ENCODE measurements at places on chromosomes 3 and 15.

- no peak for DNase-seq
Measured at GRCh38 chr3:13610006-13610570, 61.2 kb downstream of the FBLN2 start.

GRCh38 chr3:129613367-129613740, 6.9 kb upstream of the PLXND1 start:
- DNase-seq: no peak

- DNase-seq: peak; percentile 98
Measured at GRCh38 chr3:185656321-185656840, 70.3 kb downstream of the SENP2 start.

DNA sequence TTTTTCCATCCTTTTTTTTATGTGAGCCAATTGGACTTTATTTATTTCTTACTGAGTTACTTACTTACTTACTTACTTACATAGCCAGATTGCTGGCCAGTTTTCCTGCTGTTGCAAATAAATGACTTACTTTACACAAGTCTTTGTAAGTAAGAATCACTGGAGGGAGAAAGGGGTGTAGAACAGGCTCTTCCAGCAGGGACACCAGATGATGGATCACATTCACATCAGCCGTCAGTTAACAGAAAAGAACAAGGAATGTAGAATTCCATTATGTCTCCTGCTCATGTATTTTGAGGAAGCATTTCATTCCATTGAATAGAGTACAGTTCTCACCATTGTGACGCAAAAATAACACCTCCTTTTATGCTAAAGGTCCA, 188.6 kb downstream of the FNDC3B start:
- no peak for DNase-seq

DNA sequence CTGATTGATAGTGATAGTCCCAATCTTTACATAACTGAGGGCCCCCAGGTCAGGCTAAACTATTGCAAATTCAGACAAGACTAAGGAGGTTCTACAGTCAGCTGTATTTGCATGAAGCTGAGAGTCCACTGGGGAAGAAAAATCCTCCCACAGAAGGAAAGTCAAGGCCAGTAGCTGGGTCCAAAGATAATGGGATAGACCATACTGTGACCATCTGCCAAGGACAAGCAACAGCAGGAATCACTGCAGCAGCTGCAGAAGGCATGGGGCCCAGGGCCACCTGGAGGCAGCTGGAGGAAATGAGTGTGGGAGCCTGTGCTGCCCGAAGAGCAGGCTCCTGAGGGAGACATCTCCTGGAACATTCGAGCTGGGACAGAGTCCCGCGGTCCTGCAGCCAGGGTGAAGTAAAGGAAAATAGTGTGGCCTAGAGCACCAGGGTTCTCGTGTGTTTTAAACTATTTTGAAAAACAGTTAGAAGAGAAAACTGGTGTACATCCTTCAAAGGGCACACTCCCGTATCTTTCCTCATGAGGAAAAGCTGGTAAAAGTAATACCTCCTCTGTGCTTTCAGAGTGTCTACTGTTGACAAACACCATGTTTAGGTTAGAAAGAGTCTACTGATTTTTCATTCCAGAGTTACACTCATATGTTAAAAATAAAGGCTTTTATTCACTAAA, 13.2 kb upstream of the TMEM212 start:
- DNase-seq: peak; percentile 79

DNA sequence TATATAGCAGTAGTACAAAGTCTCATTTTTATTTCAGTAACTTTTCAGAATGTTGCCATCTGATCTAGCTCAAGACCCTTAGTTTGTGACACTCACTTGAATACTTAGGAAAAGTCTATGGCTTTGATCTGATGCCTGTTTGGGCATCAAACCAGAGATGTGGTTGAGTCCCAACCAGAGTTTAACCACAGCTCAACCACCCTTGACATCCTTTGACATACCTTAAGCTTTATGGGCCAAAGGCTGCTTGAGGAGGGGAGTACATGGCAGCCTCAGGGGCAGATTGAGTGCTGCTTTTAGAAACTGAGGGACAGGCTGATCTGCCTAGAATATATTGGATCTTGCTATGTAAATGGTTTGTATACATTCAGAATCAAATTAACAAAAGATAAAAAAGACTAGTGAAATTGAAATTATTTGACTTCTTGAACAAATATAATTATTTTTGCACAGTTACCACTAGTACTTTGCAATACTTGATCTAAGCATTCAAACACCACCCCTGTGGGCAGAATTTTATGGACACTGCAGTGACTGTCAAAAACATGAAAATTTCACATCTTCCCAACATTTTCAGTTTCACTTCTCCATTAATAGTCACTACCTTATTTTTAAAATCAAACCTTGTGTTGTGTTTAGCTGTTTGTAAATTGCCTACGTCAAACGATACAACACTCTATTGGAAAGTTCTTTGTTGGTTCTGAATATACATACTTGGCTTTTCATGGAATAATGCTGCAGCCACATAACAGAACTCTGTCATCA, 199.8 kb downstream of the UBE2E2 start:
- peak; percentile 12 for DNase-seq

GRCh38 chr15:74412159-74412558, 21.6 kb downstream of the SEMA7A start:
- no peak for DNase-seq

DNA sequence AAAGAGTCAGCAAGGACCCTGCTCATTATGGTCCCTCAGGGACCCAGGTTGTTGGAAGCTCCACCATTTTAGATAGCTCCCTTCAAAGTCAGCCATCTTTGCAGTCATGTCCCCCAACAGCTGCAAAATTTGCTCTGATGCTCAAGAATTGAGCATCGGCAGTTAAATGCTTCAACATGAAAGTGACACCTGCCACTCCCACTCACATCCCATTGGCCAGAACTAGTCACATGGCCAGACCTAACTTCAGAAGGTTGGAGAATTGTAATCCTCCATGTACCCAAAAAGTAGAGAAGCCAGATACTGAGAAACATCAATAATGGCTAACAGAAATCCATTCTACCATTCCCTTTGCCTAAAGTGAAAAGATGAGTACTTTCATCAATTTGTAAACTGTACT, 171.5 kb upstream of the NR2E3 start:
- no peak for DNase-seq

GRCh38 chr15:100055821-100056220, 286.0 kb downstream of the ADAMTS17 start:
- no peak for DNase-seq

- DNase-seq: no peak
Measured at GRCh38 chr3:3353153-3353552, 173.7 kb upstream of the CRBN start.

- no peak for DNase-seq
Measured at GRCh38 chr15:86327230-86327865, 247.7 kb downstream of the AGBL1 start.

GRCh38 chr3:136632625-136633081, 119.5 kb downstream of the STAG1 start:
- peak; percentile 42 for DNase-seq

DNA sequence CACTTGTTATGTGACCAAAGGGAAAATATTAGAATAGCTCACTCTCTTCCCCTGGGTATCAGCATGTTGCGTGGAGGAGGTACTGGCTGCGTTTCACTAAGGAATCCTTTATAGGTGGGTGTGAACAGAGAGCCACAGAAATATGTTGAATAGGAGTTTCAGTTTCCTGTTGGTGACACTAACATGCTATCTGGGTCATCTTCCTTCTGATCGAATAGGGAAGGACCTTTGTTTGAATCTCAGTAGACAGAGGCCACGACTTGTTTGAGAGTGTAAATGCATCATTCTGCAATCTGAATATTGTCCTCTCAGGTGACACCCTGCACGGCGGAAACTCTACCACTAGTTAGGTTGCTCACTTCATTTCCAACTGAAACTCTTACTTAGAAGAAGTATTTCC, 157.9 kb upstream of the SLC2A2 start:
- DNase-seq: no peak

GRCh38 chr15:80199869-80200268, 47.1 kb downstream of the FAH start:
- no peak for DNase-seq

DNA sequence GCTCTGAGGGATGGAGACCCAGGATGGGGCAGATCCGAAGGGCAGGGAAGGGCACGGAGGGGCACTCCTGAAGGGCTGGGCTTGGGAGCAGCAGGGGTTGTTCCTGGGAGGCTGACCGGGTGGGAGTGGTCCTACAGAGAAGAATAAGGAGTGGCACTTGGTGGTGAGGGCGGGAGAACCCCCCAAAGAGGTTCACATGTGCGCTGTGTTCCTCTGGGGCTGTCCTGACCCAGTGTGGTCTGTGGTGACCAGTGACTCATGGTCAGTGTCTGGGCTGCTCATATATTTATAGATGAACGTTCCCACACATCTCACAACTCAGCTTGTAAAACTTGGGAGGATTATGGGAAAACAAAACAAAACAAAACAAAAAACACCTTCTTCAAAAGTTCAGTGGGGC, 10.0 kb downstream of the TRPM1 start:
- peak; percentile 79 for DNase-seq

DNA sequence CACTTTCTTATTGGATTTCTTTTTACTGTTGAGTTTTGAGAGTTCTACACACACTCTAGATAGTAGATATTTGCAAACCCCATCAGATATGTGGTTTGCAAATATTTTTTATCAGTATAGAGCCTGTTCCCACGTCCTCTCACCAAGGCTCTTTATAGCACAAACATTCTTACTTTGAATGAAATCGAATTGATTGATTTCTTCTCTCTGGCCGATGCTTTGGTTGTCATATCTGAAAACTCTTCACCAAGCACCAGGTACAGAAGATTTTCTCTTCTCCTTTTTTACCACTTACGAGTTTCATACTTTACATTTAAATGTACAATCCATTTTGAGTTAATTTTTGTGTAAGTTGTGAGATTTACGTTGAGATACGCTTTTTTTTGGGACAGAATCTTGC, 163.4 kb downstream of the PTPRG start:
- no peak for DNase-seq

GRCh38 chr3:56929809-56930615, 128.3 kb upstream of the ARHGEF3 start:
- no peak for DNase-seq

- no peak for DNase-seq
Measured at GRCh38 chr3:45787551-45787950, 8.8 kb downstream of the SLC6A20 start.

DNA sequence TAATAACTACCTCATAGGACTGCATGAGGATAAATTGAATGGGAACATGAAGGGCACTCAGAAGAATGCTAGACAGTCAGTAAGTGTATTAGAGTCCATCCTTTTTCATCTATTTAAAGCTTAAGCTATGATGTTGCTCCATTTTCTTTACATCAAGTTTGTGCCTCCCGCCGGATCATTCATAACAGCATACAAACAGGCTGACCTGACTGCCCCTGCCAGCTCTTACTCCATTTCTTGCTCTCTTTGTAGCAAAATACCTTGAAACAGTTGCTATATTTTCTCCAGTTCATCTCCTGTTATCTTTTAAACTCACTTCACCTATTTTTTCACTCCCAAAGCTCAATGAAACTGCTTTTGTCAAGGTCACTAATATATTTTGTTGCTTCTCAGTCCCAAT, 315.6 kb upstream of the ALCAM start:
- no peak for DNase-seq

DNA sequence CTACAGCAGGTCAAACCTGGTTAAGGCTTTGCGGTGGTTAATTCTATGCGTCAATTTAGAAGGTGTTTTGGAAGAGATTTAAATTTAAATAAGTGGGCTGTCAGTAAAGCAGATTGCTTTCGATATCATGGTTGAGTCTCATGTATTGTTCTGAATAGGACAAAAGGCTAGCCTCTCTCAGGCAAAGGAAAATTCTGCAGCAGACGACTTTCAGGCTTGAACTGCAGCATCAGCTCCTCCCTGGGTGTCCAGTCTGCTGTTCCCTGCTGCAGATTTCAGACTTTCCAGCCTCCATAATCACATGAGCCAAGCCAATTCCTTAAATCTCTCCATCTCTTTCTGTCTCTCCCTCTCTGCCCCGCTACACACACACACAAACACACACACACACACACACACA, 143.2 kb downstream of the TUSC7 start:
- no peak for DNase-seq

GRCh38 chr3:154776549-154777225, 303.4 kb upstream of the MME start:
- no peak for DNase-seq

DNA sequence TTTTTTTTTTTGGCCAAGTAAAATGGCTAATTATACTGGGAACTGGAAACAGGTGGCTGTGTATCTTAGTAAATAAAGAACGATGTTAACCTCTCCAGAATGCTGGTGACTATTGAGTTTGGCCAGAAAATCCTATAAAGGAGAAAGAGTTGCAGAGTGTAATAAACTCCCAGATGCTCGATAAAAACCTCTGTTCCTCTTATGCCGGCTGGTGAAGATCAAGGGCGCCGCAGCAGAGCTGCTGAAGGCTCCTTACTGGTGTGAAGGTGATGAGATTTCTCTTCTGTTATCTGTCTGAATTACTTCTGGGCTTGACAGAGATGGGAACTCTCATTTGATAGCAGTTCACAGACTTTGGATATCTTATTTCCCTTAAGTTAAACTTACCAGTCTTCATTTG, 104.6 kb downstream of the PTPRG start:
- DNase-seq: no peak

GRCh38 chr3:58119186-58119585, 91.6 kb downstream of the DNASE1L3 start:
- no peak for DNase-seq

DNA sequence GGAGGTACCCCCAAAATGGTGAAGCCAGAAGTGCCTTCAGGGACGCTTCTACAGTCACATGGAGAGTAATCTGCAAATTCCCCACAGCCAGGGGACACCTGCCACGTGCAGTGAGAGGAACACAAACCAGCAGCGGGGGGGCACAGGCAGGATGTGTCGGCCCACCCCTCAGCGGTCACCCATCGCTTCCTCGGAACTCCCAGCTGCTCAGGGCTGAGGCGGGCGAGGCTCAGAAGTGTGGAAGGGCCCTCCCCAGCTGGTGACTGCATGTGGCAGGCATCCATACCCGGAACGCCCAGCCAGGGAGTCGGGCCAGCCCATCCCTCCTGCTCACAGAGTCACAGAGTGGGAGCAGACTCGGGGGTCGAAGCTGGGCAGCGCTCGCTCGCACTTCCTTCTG, 63.7 kb downstream of the SLC12A8 start:
- DNase-seq: peak; percentile 35

DNA sequence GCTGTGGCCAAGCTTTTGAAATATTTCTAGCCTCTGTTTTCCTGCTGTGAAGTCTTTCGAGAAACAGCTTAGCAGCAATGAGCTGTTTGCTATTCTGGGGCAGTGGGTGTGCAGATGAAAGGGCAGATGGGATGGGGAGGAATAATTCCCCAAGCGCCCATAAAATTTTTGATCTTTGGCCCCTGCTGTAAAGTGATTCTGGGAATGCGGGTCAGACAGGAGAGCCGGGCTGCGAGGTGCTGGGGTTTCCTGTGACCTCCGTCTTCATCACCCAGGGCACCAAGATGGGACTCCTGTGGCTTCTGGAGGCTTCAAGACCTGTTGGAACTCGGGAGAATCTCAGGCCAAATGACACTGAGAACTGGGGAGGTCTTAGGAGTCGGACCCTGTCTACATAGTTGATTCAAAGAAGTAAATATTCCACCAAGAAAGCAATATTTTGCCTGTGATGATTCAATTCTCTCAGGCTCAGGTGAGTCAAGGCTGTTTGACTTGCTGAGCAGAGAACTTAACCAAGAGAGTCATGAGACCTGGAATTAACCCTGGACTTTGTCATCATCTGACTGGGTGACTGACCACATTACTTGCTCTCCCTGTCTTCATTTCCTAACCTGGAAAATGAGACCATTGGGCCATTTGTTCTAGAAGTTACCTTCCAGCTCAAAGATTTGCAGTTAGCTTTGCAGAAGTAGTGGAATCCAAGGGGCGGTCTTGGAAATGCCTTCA, 86.4 kb downstream of the POLR2M start:
- no peak for DNase-seq
